DMS53 (cell line): ENCODE measurements at places on chromosomes 6 and 20.
A peak's percentile ranks its signal among the peaks of the same experiment; 100 is the strongest.

- DNase-seq: no peak
Measured at GRCh38 chr6:136051140-136051775, 198.9 kb downstream of the MTFR2 start.

- DNase-seq: no peak
Measured at GRCh38 chr20:51060301-51060700, 37.4 kb upstream of the KCNG1 start.

GRCh38 chr20:63546256-63546955 is 1.1 kb downstream of the SRMS start:
- DNase-seq: peak; percentile 32

- no peak for DNase-seq
Measured at GRCh38 chr6:69570106-69570505, 226.7 kb downstream of the LMBRD1 start.

GRCh38 chr20:18916886-18917750 is 103.5 kb downstream of the SCP2D1 start:
- no peak for DNase-seq

DNA sequence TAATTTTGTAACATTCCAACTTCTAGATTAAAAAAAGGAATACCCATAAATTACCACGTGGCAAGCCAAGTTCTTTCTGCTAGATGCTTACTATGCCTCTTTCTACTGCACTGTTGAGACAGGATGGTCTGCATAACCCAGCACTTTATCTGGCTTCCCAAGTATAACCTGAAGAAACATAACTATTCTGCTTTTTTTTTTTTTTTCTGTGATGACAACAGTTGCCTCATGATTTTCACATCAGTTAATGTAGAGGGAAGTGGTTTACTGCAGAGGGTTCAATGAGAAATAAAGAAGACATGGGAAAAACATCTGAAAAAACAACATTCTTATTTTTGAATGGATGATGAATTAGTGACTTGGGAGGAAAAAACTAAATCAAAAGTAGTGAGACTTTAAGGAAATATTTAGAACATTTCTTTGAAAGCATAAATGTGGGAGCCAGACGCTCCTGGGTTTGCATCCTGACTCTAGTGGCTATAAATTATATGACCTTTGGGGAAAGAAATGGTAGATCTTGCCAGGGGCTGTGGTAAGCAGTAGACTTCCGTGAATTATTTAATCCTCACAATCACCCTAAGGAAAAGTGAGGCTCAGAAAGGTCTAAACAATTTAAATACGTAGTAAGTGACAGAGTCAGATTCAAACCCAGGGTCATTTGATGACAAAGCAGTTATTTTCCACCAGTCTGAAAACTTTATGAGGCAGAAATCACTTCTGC is 230.7 kb downstream of the PHACTR1 start:
- DNase-seq: no peak

DNA sequence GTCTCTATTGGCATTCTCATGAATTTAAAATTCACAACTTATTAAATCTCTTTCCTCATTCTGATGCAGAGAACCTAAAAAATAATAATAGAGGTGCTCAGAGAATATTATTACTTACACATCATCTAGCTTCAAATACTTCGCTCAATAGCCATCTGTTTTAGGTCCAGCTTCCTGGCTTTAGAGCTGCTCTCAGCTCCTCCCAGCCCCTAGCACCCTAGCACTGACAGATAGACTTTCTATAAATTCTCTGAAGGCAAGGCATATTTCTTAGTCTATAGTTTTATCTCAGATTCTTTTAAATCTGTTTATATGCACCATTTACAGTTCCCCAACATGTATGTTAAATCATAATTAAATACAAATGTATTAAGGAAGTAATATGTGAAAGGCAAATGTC is 281.3 kb downstream of the PTPRK start:
- DNase-seq: no peak

DNA sequence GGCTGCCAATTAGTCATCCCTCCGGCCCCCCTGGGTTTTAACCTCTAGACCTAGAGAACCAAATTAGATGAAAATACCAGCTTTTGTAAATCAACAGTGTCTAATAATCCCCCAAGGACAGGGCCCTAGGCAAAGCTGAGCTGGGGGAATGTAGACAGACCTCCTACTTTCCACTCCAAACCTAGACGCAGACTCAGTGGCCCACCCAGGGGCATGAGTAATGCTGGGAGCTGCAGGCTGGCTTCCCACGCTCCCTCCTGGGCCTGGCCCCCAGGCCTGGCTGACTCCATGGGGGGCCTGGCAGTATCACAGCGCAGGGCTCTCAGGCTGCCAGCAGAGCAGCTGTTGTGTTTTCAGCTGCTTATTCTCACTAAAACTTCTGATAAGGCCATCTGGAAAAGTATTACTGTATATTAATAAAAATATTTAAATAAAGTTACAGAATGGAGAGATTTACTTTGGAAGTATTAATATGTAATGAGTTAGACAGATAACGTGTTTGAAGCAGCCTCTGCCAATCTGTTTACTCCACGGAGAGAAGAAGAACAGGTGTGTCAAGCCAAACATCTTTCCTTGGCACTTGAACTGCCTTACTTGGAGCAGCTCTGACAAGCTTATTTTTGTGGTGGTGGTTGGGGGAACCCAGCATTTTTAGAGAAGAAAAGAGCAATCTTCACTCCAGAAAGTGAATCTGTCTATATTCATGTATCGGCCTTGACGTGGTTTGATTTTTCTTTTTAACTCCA is 144.0 kb upstream of the AGPAT4 start:
- peak; percentile 25 for DNase-seq

DNA sequence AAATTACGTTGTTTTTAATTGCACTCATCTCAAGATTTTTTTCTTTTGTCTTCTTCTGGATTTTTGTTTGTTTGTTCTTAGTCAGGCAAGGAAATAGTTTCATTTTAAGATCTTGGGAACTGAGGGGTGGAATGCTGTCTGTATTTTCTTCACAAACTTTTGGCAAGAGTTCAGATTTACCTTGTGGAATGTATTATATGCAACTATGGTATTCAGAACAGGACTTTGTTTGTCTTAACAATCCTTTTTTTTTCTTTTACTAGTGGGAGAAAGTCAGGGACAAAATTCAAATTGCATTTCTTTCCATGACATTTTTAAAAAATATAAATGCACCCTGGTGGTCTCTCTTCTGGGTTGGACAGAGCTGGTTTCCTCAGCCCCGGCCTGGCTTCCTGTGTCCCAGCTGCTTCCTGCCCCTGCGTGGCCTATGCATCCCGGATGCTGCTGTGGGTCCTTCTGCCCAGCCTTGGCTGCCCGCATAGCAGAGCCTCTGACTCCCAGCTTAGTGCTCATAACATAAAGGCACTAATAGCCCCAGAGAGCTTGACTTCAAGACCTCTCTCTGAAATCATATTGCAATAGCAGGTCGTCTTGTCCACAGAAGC is 520.7 kb downstream of the QKI start:
- no peak for DNase-seq

DNA sequence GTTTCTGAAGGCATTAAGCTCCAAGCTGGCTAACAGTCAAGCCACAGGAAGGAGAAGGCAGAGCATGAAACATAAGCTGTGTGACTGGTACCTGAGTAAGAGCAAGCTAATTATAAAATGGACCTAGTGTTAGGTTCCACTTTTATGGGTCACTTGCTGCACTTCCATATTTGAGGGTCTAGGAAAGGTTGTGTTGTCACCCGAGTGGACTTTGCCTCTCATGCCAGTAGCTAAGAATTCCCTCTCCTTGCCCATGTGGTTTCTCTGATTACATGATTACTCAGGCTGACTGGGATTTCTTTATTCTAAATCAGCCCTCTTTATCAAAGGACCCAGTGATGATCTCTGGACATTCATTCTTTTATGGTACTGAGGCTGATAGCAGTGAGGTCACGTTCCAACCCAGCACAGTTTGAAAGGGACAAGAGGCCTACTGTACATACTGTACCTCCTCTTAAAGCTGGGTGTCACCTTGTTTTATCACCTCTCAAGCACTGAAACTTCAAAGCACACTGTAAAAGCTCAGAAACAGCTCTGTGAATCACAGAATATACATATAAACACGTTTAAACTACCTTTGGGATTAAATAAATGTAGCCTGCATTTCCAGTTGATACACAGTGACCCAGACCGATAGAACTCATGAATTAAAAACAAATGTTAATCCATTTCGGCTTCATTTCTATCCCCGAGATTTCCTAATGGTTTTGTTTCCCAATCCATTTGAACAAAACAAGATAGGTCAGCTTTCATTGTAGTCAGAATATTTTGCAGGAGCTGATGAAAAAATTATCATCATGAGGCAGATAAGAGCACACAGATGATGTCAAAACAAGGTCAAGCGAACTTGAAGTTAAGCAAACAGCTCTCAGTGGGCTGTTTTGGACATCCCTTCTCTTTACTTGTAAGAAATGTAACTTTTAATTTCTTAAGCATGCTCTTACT is 96.5 kb downstream of the ALDH8A1 start:
- no peak for DNase-seq

DNA sequence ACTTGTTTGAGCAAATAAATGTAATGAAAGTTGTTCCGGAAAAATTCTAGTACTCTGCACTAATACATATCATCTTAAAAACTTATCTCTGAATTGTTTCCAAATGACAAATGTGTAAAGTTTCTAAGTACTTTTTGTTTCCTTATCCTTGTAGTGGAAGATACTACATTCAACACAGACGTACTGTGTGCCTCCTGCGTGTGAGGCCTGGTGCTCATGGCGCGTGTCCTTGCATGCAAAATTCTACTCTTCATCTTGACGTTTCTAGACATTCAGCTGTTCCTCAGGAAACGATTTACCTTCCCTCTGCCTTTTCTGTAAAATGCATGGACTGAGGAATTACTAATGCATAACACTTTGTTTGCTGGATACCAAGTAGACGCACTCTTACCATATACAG is 11.5 kb downstream of the DLL1 start:
- DNase-seq: no peak

DNA sequence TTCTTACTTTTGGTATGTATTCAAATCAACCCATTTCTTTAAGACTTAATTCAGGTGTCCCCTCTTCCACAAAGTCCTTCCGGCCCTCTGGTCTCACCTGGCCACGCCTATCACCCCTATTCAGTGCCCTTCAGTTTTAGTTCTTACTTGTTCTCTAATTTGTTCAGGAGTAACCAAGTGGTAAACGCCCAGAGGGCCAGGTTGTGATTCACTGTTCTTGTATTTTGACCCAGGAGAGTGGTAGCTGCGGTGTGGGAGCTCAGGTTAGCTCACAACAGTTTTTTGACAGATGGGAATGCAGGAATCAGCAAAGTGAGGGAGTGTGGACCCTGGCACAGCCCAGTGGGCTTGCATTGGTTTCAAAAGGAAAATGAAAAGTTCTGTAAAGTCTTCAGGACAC is 81.7 kb upstream of the RIPOR2 start:
- DNase-seq: no peak
